NCI-H2171 (cell line): ENCODE measurements at places on chromosomes 2 and 18.

DNA sequence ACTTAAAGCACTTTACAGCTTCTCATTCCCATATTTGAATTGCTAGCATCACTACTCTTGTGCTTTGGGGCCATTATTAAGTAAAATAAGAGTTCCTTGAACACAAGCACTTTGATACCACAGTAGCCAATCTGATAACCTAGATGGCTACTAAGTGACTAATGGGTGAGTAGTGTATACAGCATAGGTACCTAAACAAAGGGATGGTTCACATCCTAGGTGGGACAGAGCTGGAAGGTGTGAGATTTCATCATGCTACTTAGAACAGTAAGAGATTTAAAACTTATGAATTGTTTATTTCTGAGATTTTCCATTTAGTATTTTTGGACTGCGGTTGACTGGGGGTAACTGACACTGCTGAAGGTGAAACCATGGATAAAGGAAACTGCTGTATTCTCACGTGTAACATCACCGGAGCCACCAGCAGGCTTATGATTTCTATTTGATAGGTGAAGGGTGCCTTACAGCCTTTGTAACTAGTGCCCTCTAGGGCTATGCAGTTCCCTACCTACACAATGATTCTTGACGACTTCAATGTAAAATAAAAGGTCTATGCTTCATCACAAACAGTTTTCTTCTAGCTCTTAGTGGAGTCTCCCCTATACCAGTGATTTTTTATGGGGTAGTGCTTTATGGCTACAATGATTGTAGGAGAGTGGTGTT is 22.1 kb upstream of the CRIM1 start:
- DNase-seq: no peak

DNA sequence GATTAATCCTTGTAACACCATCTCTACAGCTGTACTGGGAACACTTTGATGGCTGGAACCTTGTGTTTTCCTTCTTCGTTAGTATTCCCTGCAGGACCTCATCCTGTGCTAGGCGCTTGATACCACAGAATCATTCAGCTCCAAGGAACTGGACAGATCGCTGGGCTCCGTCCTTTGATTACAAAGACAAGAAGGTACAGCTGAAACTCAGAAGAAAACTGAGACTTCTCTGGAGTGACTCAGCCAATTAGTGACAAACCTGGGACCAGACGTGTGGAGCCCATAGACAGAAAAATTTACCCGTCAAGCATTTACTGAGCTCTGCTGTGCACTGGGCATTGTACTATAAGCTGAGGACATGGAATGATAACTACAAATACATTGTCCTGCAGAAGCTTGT is 67.3 kb downstream of the NCKAP5 start:
- DNase-seq: no peak

- no peak for DNase-seq
These were observed 22.5 kb upstream of the SIGLEC15 start for GRCh38 chr18:45802814-45803492.

- DNase-seq: no peak
These were observed 128.7 kb downstream of the NCKAP5 start for GRCh38 chr2:133439565-133439920.

GRCh38 chr2:223586261-223586660 is 15.9 kb downstream of the SCG2 start:
- no peak for DNase-seq

- DNase-seq: no peak
These were observed 43.1 kb downstream of the MOGAT1 start for GRCh38 chr2:222714361-222715241.

- no peak for DNase-seq
These were observed 16.1 kb downstream of the COLEC11 start for GRCh38 chr2:3610881-3611505.

GRCh38 chr2:48633143-48633542 is 15.5 kb downstream of the GTF2A1L start:
- no peak for DNase-seq

GRCh38 chr2:241189093-241189855 is 797 bp downstream of the ANO7 start:
- no peak for DNase-seq
